M059J (cell line): ENCODE measurements at places on chromosomes 16 and 17. TPM values are rescaled to one million over a fixed set of nuclear protein-coding genes. Genes with fewer than 3 reads are reported as not detected.

- no peak for DNase-seq
Observed at GRCh38 chr16:89375021-89375420, 115.3 kb downstream of the ANKRD11 start.

DNA sequence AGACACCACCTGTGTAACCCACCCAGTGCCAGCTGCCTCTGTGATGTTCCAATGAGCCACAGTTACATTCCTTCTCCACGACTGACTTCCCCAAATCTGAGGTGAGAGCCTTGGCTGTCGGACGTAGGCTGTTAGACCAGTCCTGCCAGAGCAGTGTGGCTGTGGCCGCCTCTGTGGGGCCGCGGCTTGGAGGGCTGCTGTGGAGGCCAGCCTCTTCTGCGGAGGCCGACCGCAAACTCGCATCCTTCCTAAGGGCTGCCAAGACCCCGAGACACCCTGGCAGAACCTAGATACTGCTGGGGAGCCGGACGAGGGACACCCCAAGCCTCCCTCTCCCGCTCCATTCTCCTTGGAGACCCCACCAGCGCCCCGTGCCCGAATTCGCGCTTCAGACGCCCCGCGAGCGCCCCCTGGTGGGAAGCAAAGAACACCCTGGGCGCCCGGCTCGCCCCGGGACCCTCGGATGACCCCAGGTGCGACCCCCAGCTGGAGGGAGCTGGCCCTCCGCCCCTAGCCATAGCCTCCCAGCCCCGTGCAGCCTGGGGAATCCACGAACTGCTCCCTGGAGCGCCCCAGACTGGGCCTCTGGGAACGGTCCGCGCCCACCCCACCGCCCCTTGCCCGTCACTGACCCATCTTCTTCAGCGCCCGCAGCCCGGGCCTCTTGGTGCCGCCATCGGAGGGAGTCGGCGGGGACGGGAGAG, 547 bp downstream of the PLCD3 start:
- DNase-seq, result peak; percentile 50

DNA sequence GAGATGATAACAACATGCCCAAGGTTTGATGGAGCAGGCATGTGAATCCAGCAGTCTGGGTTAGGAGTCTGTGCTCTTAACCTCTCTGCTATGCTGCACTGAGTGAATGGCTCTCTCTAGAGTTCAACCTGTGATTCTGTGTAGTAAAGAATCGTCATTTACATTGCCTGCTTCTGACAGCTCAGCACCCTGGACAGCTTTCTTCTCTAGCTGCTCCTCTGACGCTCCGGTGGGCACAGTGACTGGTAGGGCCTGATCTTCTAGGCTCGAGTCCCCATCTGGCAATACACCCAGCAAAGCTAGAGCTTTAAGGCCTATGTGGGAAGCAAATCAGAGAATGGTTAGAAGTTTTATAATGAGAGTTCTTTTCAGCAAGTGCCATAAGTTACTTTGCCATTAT, 85.3 kb upstream of the ATP2A3 start:
- DNase-seq, result no peak

DNA sequence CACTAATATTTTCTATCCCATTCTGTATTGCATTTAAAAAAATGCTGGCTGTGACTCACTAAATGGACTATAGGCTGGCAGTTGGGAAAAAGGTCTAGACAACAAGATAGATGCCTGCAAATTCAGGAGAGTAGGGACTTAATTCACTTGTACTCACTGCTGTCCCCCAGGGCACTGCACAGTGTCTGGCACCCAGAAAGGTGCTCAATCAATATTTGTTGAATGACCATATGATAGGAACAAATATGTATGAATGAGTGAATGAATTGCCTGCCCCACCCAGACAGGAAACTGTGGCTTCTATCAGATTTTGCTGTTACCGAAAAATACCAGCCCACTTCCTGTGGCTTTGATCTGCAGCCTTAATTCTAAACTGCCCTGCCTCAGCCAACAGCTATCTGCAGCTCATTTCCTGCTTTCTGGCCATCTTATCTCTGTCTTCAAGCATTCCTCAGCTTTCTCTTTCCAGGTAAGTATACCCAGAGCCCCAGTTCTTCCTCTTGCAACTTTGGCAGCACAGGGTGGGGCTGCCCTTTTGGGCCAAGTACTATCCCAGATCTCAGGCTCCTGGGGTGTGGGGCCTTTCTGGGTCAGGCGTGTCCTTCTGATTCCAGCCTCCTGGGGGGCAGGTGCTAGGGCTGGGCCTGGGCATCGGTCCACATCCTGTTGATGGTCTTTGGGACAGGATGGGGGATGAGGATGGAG, 15.3 kb upstream of the TNS4 start:
- DNase-seq, result peak; percentile 68

GRCh38 chr17:2418572-2418971, 17.7 kb upstream of the MNT start:
- DNase-seq, result no peak

DNA sequence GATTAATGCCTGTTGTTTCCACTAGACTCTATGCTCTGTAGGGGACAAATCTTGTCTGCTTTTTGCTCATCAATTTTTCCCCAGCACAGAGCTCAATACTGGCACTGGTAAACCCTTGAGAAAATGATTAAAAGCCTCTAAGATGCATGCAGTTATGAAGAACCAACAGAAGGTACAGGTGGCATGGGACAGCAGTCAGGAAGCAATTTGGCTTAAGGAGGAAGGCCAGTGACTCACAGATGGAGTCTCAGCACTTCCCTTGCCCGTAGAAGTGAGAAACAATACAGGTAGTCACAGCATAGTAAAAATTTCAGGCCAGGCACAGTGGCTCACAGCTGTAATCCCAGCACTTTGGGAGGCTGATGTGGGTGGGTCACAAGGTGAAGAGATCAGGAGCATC, 504.7 kb upstream of the RBFOX1 start:
- no peak for DNase-seq

DNA sequence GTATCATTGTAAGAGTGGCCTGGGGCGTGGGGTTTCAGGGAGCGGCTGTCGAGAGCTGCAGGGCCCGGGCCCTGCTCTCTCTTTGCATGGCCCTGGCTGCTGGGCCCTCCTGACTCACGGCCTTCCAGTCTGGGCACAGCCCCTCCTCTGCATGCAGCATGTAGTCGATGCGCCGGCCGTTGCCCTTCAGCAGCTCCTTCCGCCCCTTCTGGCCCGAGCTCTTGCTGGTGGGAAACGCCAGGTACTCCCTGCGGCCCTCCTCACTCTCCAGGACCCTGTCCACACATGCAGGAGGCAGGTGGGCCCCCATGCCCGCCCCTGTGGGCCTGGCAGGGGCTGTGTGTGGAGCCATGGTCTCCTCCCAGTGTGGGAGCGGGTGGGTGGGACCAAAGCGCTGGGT, 50.7 kb downstream of the PRMT7 start:
- no peak for DNase-seq

The KRTAP3-3 gene
- total RNA-seq, result 0.22 TPM in 1 of 2 replicates, not detected in the other

The PIMREG gene
- 76.1 and 87.3 TPM in 2 replicates for total RNA-seq

The TBC1D26 gene
- not detected in 2 replicates for total RNA-seq

The SSTR5 gene
- total RNA-seq, result not detected in 2 replicates
